ENCODE measurements at places on chromosomes 7 and 10.

GRCh38 chr7:151304856-151305255 is 36.8 kb upstream of the NUB1 start:
- no peak for DNase-seq

- DNase-seq = no peak
Measured at GRCh38 chr7:102935450-102936115, 22.8 kb downstream of the LRRC17 start.

DNA sequence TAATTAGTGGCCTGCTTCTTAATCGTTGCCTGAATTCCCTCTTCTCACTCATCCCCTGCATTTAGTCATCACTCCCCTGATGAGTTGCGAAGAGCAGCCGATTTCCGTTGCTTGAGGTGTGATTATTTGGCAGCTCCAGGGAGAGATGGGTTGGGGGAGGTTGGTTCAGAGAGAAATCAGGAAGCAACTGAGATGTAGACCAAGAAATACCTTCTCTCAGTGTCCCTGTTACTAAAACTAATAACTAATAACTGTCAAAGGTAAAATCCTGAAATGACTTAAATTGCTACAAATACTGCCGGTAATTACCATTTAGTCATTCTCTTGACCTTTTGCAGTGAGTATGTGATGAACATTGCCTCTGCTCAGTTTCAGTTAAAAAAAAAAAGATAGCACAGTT is 76.9 kb downstream of the ELMO1 start:
- DNase-seq = no peak

GRCh38 chr7:157757776-157758467 is 421.1 kb downstream of the DNAJB6 start:
- DNase-seq = no peak

- DNase-seq = peak; percentile 72
Measured at GRCh38 chr10:62095181-62096122, 173.2 kb downstream of the RTKN2 start.

DNA sequence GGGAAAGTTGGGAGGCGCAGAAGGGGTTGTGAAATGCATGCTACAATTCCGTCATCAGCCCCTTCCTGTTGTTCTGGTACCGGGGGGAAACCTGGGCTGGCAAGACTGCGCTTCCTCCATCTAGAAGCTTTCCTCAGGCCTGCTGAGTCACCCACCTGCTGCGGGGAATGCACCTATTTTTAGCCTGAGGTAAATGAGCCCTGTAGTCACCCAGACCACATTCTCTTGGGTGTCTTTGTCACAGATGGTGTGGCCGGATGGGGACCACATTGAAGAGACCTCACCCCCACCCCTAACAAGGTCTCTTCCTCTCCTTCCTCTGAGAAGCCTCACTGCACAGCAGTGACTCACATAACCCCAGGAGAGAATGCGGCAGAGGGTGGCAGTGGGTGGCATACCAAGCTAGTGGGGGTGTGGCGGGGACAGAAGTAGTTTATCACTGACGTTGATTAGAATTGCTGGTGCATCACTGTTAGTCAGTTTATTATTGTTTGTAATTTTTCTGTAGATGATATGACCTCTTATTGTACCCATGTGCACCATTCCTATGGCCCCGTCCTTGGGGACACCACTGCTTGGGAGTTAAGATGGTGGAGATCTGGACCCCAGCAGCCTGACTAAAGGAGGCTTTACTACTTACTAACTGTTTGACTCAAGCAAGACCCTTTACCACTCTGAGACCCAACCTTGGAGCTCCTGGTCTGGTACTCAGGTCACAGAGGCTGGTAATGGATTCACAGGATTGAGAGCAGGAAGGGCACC is 83.0 kb upstream of the DUSP5 start:
- DNase-seq = peak; percentile 89

Data from urothelium cell line (cell line).